Activated CD4-positive, alpha-beta T cell treated with anti-CD3 and anti-CD28 coated beads for 36 hours (primary cell): ENCODE measurements at places on chromosomes 3 and 15. TPM values are rescaled to one million over a fixed set of nuclear protein-coding genes. Genes with fewer than 3 reads are reported as not detected.

NFKBIZ gene
- total RNA-seq, result 56.7 TPM

SCAPER gene
- 35.2 TPM for total RNA-seq

DNA sequence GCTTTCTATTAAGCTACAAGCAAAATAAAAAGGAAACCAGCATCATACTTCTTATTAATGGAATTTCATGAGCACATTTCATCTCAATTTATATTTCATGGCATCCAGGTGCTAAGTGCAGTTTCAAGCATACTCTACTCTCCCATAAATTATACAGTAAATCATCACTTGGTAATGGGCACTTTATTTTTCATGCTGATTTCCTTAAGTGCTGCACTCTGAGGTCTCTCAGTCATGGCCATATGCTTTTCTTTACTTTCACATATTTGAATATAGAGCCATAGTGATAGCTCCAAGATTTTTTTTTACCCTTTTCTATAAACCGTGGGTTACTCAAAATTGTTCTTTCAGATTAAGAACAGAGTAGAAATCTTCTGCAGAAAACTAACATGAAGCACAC lies 1505.7 kb upstream of the CADM2 start:
- no peak for DNase-seq

GRCh38 chr3:13210221-13210975 lies 137.2 kb upstream of the IQSEC1 start:
- DNase-seq, result no peak

- DNase-seq, result no peak
These were observed 306.0 kb downstream of the WDR72 start for GRCh38 chr15:53453253-53454105.

DNA sequence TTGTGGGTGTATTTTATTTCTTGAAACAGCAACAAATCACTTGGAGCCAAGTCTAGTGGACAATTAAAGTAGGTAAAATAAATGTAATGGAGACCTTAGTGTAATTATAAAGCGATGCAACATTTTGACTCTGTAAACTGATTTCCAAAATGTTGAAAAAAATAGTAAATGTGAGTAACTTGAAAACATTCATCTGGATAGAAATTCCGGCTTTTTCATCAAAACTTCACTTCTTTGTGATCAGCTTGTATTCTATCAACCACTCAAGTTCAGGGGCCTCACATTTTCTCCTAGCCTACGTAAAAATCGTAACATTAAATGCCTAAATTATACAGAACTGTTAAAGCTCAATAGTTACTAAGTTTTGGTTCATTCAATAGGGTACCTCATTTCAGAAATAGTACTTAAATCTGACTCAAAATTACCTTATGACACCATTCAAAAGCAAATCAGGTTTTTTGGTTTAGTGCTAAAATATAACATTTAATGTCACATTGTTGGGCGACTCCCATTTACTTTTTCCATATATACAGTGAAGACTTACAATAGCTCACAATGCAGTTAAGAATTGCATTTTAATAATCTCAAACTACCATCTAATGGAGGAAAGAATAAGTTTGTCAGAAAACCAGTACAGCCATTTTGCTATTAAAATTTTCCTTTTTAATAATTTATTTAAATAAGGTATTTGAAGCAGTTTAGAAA lies 12.7 kb downstream of the CCNL1 start:
- DNase-seq, result no peak

- no peak for DNase-seq
These were observed 30.7 kb downstream of the DENND4A start for GRCh38 chr15:65761210-65761926.

GRCh38 chr3:41581700-41582099 lies 380.2 kb downstream of the ULK4 start:
- no peak for DNase-seq

ACKR4 gene
- 0.09 TPM for total RNA-seq

DNA sequence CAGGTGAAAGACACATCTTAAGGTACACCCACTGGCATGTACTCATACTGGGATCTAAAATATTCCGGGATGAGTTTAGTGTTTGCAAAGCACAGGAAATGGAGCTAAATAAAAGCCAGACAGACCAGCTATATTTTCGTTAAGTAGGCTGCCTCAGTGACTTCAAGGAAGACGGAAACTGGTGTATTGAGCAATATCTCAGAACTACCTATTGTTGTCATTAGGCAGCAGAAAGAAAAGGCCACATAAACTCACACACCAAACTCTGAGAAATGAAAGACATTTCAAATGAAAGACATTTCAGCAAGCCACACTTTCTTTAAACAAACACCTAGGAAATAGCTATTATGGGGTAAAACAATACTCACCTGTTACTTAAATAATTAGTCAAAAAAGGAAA lies 761.7 kb upstream of the SEMA6D start:
- no peak for DNase-seq

MYEF2 gene
- total RNA-seq, result 27.7 TPM

TUSC7 gene
- not detected for total RNA-seq

CSPG5 gene
- 0.97 TPM for total RNA-seq

TEX9 gene
- 1.5 TPM for total RNA-seq

GRCh38 chr3:72894976-72895552 lies 7.2 kb downstream of the GXYLT2 start:
- DNase-seq, result no peak

DNA sequence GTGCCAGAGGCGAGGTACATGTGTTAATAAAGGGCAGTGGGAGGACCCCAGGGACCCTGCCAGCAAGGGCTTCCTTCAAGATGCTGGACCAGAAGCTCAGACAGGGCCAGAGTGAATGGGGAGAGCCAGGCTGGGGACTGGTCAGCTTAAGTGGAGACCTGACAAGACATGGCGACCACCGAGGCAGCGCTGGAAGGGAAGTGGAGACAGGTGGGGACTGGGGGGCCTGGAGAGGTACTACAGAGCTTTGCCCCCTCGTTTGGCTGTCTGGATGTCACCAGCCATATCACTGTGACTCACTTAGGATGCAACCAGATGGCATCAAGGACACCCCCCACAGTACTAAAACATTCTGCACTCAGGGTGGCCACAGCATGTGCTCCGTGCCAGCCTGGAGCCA lies 97.9 kb downstream of the ADCY5 start:
- DNase-seq, result no peak

- DNase-seq, result no peak
These were observed 17.0 kb downstream of the RGMA start for GRCh38 chr15:93072011-93072410.

GRCh38 chr3:185549122-185549521 lies 3.3 kb downstream of the LIPH start:
- no peak for DNase-seq

DNA sequence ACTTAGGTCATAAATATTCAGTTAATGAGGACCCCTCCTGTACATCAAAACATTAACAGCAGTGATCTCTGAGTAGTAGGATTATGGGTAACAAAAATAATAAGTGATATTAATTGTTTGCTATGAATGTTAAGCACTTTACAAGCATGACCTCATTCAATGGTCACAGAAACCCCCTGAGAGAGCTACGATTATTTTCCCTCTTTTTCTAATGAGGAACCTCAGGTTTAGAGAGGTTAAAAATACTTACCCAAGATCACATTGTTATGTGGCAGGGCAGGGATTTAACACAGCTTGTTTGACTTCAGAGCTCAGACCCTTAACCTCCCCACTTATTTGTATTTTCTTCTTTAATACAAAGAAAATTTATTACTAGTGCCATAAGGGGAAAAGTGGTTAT lies 228.2 kb downstream of the TBL1XR1 start:
- DNase-seq, result no peak

- no peak for DNase-seq
These were observed 5.3 kb upstream of the SRGAP3 start for GRCh38 chr3:9254764-9255163.

- no peak for DNase-seq
These were observed 2.4 kb downstream of the PLXNA1 start for GRCh38 chr3:126985132-126985985.

DNA sequence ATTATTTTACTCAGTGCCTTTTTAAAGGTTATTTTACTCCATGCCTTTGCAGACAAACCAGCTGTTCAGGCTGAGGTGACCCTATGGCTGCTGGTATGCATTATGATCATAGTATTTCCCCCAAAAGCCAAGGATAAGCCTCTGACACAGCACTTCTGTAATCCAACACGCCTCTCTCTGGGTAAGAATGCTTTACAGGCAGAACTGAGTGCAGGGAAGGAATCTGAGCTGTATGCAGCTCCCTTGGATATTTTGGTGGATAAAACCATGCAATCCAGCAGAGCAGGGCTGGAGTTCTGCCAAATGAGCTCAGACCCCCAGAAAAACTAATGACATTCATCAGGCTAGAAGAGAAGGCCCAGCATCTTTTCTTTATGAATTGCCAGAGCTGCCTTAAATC lies 11.7 kb upstream of the MAP1A start:
- DNase-seq, result no peak
